HuH-7.5 (cell line): ENCODE measurements at places on chromosomes 16 and 17.

- DNase-seq, result no peak
Measured at GRCh38 chr16:70700101-70701020, 14.5 kb upstream of the MTSS2 start.

- DNase-seq, result no peak
Measured at GRCh38 chr17:27778183-27778582, 22.1 kb downstream of the NOS2 start.

- DNase-seq, result no peak
Measured at GRCh38 chr16:50045412-50045811, 20.4 kb upstream of the HEATR3 start.

DNA sequence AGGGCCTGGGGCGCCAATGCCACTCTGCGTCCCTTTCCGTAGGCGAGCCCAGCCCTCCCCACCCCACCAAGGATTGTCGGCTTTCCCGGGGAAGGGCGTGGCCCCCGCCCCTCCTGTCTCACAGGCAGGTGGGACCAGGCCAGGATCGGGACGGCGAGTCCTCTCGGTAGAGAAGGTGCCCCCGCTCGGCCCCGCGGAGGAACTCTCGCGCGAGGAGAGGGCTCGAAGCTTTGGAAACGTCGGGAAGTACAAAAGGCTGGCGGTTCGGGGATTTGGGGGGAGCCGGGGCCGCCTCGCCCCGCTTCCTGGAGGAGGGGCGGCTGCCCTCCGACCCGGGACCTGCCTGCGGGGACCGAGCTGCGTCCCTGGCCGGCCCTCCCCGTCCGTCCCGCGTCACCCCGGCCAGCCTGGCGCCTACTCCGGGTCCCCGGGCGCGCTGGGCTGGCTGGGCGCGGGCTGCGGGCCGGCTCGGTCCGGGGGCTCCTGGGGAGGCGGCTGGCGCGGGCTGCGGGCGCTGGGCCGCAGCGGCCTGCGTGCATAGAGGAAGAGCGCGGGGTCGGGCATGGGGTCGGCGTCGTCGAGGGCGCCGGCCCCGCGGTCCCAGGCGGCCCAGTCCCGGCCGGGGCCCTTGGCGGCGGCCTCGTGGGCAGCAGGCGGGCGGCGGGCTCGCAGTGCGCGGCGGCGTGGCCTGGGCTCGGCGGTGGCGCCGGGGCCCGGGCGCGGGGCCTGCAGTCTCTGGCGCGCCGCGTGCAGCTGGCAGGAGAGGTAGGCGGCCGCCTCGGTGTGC lies 12.6 kb upstream of the CLUH start:
- no peak for DNase-seq

DNA sequence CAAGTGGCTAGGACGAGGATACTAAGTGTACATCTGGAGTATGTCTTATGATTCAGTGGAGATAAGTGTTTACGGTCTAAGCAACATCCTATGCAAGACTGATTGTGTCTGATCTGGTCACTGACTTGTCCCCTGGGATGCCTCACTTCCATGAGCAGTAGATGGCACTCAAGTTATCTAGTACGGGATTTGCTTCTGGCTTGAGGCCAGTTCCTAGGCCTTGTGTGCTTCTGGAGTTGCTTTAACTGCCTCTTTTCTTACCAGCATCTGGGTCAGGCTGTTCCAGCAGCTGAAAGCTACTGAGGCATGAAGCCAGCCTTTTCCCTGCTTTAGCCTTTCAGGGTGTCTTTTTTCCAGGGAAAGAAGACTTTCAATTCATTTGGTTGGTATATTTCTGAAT lies 23.0 kb downstream of the SUPT6H start:
- DNase-seq, result no peak

DNA sequence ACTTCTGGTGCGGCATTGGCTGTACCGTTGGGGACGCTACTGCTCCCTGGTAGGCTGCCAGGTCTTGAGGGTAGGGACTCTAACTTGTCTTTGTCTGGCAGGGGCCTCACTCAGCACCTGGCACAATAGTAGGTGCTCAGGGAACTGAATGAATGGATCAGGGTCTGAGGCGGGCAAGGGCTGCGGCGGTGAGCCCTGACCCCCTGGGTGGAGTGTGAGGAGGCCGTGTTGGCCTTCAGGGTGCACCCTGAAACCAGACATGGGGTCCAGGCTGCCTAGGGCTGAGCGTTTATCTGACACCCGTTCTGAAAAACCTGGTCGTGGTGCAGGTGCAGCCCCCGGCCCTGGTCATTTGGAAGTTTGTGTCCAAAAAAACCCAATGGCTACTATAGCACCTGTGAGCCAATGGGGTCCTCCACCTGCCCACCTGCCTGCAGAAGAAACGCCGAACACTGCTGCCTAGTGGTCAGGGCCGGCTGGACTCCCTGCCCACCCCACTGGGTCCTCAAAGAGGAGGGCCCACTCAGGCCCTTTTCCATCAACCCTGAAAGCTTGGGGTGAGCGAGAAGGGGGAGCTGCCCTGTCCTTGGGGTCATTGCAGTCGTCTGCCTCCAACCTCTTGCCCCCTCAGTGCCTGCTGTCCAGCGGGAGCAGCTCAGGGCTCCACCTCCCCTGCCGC lies 4.9 kb upstream of the ATP6V0C start:
- DNase-seq, result no peak

GRCh38 chr16:84585886-84586285 lies 32.0 kb downstream of the COTL1 start:
- no peak for DNase-seq

DNA sequence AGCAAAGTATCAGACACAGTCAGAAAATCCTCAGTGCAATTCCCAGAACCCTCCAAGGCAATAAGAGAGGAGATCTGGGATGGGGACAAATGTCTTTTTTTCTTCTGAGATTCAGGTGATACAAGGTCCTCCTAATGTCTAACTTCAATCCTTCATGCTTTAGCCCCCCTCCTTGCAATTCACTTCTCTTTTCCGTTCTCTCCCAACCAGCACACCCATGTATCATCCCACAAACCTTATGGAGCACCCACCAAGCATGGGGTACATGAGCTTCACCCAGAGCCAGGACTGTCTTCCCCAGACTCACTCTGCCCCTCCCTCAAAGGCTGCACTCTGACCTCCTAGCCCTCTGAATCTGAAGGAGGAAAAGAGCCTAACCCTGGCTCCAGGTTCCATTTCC lies 10.1 kb downstream of the HDAC5 start:
- DNase-seq, result no peak

DNA sequence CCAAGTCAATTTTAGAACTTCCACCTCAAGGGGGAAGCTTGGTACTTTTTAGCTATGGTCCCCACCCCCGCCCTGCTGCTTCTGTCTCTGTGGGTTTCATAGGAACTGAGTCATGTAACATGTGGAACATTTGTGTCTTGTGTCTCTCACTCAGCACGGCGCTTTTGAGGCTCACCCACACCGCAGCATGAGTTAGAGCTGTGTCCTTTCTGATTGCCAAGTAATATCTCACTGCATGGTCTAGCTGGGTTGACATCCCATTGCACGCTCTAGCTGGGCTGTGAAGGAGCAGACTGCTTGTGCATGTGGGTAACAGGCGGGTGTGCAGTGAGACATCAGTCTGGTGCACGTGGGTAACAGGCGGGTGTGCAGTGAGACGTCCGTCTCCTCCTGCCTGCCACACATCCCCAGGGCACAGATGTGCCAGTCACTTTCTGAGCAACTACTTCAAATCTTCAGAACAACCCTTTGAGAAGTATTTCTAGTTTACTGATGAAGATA lies 26.4 kb upstream of the SLC7A5 start:
- DNase-seq, result no peak
